Activated T-cell treated with anti-CD3 and anti-CD28 coated beads, Interleukin-2, amount 50 U/mL, for 4 hours (primary cell): ENCODE measurements at places on chromosomes 3 and 15.
A peak's percentile ranks its signal among the peaks of the same experiment; 100 is the strongest.

- DNase-seq: no peak
Observed at GRCh38 chr3:82186017-82186416, 424.6 kb upstream of the GBE1 start.

GRCh38 chr3:113166357-113166718 is 45.0 kb upstream of the BOC start:
- no peak for DNase-seq

DNA sequence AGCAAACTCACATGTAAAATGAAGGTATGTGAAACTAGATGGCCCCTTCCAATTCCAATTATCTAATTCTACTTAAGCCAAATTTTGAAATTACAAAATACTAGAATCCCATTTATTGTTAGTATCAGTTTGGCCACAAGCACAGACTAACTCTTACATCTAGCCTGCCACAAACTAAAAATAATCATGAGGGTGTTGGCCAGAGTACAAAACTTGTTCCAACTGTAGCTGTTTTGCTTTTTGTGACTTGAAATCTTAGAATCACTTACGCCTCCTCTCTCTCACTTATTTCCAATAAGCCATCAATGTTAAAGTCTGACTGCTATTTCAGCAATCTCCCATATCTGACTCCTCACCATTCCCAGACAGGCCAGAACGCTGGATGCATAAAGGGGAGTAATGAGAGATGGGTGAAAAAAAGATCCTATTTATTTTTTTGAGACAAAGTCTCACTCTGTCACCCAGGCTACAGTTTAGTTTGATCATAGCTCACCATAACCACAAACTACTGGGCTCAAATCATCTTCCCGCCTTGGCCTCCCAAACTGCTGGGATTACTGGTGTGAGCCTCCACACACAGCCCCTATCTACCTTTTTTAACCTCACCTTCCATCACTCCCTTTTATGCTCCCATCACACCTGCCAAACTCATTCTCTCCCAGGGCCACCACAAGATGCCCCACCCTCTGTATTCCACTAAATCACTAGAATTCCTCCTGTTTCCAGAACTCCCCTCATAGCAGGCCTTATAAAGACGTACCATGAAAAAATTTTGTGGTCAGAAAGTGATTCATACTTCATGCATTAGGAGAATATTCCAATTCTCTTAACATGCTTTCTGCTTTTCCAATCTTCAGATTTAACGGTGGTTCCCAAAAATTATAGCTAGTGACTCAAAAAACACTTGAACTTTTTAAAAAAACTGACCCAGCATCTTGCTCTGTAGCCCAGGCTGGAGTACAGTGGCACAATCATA is 36.5 kb downstream of the ATOSA start:
- DNase-seq: no peak

DNA sequence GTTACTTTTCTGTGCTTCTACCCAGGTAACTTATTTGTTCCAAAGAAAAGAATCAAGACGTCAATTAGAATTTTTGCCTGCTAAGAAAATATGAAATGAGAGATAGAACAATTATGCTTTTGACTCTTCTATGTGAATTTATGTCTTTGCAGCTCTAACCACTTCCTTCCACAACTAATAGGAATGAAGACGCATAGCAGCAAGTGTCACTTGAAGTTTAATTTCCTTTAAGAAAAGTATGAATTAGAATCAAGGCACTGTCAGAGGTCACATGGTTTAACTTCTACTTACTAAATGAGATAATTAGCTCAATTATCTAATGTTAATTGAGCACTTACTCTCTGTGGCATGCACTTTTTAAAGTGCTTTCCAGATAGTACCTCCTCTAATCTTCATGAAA is 3.3 kb downstream of the WDR49 start:
- DNase-seq: no peak

DNA sequence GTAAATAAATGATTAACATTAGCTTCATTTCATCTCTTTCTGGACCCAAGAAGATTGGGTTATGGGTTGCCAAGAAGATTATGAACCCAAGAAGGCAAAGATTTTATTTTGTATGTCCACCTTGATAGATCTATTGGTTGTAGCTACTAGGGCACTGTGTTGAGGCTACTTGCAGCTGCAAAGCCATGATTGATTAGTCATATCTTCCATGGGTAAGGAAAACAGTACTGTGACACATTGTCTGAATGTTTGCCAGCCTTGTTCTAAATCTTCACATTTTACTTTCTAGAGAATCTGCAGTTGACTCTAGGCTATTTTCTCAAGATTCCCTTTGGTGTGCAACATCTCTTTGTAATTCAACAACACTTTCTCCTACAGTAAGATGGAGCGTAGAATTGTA is 229.2 kb upstream of the KCNH8 start:
- DNase-seq: no peak

GRCh38 chr3:120147072-120147871 is 53.0 kb upstream of the GSK3B start:
- peak; percentile 44 for DNase-seq

DNA sequence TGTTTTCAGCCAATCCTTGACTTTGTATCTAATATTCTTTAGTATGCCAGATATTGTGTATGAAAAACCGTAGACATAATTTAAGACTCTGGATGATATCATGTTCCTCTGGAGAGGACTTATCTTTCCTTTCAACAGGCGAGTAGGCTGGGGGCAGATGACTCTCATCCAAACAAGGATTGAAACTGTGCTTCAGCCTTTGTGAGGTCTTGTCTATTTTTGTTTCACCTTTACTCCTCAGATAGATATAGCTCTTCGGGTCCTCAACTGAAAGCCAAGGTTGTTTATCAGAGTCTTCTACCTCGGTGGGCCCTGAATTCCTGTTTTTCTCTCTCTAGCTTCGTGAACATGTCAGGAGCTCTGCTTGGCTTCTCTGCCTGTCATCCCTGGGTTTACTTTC is 66.0 kb downstream of the C3orf20 start:
- DNase-seq: no peak

- DNase-seq: no peak
Observed at GRCh38 chr3:136730595-136731273, 21.4 kb downstream of the STAG1 start.

DNA sequence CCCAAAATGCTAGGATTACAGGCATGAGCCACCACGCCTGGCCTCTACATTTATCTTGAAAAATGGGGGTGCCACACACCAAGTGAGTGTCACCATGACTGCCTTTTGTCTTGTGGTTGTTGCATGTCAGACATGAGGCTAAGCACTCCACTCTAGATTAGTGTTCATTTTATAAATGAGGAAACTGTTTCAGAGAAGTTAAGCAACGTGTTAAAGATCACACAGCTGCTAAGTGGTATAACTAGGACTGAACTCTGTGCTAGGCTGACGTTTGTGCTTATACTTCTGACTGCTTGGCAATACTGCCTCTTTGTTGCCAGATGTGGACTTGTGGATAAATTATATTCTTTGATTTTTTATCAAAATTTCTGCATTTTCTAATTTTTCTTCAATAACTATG is 50.8 kb upstream of the SMAD6 start:
- DNase-seq: no peak

GRCh38 chr15:59618406-59618805 is 6.8 kb downstream of the GCNT3 start:
- DNase-seq: no peak

DNA sequence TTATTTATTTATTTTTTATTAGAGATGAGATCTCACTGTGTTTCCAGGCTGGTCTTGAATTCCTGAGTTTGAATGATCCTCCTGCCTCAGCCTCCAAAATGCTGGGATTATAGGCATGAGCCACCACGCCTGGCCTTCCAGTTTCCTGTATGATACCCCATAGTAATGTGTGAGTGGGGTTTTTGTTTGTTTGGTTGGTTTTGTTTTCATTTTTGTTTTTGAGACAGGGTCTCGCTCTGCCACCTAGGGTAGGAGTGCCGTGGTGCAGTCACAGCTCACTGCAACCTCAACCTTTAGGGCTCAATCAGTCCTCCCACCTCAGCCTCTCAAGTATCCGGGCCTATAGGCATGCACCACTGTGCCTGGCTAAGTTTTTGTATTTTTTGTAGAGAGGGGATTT is 30.9 kb downstream of the GOLM2 start:
- no peak for DNase-seq

- DNase-seq: no peak
Observed at GRCh38 chr15:69546182-69546581, 93.6 kb downstream of the RPLP1 start.

DNA sequence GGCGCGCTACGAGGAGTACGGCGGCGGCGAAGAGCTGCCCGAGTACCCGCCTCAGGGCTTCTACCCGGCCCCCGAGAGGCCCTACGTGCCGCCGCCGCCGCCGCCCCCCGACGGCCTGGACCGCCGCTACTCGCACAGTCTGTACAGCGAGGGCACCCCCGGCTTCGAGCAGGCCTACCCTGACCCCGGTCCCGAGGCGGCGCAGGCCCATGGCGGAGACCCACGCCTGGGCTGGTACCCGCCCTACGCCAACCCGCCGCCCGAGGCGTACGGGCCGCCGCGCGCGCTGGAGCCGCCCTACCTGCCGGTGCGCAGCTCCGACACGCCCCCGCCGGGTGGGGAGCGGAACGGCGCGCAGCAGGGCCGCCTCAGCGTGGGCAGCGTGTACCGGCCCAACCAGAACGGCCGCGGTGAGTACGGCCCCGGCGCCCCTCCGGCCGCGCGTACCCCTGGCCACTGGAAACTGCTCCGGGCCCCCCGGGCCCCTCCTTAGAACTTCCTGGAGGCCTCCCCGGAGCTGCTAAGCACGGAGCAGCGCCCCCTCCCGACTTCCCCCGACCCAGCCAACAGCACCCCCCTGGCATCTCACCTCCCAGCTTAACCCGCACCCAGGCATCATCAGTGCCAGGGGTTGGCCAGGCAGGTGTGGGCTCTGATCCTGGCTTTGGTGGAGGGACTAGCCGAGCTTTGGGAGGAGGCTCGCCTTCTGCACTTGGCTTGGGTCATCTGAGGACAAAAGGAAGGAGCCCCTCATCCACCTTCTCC is 1.4 kb downstream of the LOXL1 start:
- peak; percentile 72 for DNase-seq

DNA sequence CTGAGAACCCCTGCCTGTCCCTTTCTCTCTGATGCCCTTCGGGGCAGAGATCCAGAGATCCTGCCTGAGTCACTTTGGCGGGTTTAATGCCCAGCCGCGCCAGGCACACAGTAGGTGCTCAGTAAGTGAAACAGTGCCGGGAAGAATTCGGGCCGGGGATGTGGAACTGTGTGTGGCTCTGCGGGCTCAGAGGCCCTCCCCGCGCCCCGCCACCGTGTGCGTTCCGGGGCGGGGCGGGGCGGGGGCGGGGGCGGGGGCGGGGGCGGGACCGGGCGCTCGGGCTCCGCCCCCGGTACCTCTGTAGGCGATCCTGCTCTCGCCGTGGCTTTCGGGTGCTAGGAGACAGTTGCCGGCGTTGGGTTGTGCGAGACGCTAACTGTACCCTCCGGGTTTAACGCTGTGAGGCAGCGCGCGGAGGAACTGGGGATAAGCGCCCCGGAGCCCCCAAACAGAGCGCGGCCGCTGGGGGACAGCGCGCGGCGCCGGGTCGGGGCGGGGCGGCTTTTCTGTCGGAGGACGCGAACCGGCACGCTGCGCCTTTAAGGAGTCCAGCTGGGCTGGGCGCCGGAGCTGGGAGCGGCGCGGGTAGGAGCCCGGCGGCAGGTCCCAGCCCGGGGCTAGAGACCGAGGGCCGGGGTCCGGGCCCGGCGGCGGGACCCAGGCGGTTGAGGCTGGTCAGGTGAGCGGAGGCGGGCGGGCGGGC is at the start of gene ABHD6:
Gene ABHD6 (plus strand): TSS at position 555 of the 703 bp plus-strand sequence. CDS start 18,795 bp downstream, outside the sequence.
- DNase-seq: peak; percentile 76

GRCh38 chr3:66502245-66502874 is 1.5 kb upstream of the LRIG1 start:
- no peak for DNase-seq

DNA sequence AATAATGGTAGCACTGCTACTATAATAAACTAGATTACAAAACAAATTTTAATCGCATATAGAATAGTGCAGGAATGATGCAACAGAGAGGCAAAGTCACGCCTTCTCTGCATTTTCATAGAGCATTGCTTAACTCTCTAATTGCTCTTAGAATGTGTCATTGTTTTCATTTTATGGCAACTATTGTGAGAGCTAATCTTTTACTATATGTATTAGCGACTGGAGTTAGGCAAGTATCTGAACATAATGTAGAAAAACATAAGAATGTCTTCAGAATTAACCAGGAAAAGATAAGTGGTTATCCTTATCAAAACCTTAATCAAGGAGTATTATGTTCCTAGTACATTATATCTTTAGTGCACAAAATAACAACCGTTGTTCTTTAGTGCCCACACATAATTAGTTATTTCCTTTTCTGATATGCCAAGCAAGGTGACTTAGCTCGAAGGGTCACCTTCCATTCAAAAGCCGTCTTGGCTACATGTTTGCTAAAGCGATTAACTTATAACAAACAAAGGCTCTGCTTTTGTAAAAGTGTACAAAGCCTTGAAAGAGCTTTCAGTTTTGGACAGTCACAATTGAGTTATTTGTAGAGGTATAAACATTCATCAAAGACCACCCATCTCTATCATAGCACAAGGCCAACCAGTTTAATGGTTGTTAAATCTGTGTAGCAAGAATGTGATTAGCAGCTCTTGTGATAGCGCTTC is 1328.9 kb downstream of the ROBO2 start:
- no peak for DNase-seq

DNA sequence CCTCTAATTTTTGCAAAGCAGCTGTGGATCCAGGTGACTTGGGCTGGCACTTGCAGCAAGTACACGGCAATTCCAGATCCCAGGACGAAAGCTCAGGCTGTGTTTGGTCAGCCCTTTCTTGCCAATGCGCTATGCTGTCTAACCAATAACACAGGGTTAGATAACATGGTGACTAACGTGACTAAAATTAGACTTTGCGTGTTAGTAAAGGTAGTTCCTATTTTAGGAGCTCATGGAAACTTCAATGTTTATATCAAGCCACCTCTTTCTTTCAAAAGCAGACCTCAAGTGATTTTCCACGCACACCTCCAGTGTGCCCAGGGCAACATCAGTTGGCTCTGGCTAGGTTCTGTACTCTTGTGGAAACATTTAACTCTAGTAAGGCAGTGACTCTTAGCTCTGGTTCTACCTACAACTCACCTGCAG is 32.5 kb downstream of the CDCP1 start:
- no peak for DNase-seq

DNA sequence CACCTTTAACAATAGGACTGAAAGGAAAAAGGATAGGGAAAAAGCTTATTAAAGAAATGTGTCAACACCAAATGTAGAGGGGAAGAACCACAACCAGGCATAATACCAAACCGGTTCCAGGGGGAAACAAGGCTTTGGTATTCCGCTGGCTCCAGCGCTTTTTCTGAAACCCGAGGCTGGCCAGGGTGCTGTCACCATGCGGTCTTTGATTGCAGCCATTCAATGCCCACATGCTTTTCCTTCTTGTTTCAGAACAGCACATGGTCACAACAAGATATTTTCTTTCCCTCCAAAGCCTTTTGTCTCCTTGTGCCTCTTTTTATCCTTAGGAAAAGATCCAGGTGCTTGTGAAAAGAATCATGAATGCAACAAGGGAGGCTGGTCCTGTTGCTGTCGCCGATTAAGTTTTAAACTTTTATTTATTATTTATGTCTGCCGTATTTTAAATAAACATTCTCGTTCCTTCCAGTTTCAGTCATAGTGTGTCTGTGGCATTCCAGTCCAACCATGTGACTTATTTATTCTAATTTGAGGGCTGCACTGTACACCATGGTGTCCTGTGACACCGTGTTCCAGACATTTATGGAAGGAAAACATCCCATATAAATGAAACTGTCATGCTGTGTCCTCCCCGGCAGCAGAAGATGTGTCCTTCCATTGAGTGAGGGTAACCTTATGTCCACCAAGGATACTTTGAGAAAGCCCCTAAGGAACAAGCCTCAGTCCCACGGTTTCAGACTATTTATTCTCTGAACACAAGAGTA is 41.1 kb downstream of the CCK start:
- DNase-seq: no peak
